CD8-positive, alpha-beta T cell (primary cell): ENCODE measurements at places on chromosomes 1 and 21.

- no peak for DNase-seq
These were observed 93.1 kb downstream of the MACF1 start for GRCh38 chr1:39297551-39297950.

GRCh38 chr1:64121766-64122385 is 81.5 kb upstream of the UBE2U start:
- no peak for DNase-seq

GRCh38 chr1:29673228-29673500 is 436.8 kb downstream of the PTPRU start:
- no peak for DNase-seq

DNA sequence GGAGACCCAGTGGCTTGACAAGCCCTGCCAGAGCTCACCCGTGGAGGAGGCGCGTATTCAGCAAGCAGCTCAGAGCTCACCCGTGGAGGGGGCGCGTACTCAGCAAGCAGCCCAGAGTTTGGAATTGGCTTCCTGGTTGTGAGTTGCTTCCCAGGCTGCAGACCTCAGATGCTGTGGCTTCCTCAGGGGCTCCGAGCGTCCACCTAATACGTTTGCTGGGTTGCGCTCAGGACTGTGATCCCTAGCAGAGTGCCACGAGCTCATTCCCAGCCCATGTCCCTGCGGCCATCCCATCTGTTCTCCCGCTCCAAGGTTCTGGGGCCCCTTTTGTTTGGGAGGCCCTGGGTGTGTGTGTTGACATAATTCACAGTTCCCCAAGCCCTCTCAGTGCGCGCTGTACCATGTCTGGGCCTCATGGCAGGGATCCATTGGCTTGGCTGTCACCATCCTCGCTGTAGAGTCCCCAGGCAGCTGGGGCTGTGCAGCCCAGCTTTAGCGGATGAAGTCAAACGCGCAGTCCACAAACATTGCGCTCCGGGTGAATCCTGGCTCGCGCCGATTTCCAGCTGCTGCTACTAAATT is 3.6 kb downstream of the AJAP1 start:
- DNase-seq, result no peak

GRCh38 chr21:41877901-41878830 is 978 bp downstream of the PRDM15 start:
- peak; percentile 24 for DNase-seq

DNA sequence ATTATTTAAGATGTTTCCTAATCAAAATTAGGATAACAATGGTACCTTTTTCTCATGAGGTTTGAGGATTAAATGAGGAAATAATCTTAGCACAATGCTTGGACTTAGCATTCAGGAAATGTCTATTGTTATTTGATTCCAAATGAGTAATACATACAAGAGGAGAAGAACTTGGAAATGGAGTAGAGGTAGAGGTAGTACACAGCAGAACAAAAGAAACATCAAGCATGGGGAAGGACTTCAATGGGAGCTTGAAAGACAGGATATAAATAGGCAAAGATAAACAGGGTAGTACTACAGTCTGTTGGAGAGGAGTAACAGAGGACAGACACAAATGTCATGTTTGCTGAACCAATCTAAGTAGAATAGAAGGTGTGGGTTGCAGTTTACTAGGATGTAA is 59.5 kb upstream of the RGS2 start:
- DNase-seq, result no peak

DNA sequence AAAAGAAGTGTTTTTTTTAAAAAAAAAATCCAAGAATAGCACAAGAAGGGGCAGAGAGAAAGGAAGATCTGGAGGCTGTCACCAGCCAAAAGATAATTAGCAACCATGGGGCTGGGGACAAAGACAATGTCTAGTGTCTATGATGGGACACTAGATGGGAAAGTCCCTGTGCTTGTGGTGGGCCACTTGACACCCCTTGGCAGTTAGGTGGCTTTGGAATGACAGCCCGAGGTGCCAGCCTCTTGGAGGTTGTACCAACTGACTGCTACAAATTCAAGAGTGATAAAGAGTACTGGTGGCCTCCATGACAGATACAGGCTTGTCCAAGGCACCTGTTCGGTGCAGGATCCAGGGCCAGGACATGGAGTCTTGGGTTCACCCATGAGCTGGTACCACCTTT is 21.6 kb downstream of the ATP2B4 start:
- peak; percentile 67 for DNase-seq

GRCh38 chr1:52348704-52349300 is 17.2 kb downstream of the CC2D1B start:
- no peak for DNase-seq

DNA sequence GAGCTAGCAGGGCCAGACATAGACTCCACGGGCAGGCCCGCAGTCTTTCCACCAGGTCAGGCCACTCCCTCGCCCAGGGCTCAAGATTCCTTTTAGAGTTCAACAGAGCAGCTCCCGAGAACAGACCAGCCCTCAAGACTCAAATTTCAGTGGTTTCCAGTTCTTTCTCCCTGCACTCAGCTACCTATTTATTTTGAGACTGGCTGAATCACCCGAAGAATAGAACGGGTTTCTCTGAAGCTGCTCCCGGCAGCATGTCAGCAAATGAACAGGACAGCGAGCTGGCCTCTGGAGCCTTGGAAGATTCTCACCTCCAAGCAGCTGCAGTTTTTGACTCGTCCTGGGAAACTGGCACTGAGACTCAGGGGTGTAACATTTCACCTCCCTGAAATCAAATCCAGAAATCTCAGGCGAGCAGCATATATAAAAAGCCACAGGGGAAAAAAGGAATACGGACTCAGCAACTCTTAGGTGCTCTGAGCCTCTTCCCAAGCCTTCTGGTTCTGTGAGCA is 177.9 kb downstream of the CLIC6 start:
- DNase-seq, result no peak

- no peak for DNase-seq
These were observed 222.0 kb downstream of the TRABD2B start for GRCh38 chr1:47774986-47775834.

- DNase-seq, result peak; percentile 63
These were observed 4.1 kb upstream of the PTPN7 start for GRCh38 chr1:202164271-202165037.

- no peak for DNase-seq
These were observed 250.2 kb upstream of the C1orf174 start for GRCh38 chr1:4150262-4150661.

- no peak for DNase-seq
These were observed 838.2 kb upstream of the RGS18 start for GRCh38 chr1:191320062-191320461.

DNA sequence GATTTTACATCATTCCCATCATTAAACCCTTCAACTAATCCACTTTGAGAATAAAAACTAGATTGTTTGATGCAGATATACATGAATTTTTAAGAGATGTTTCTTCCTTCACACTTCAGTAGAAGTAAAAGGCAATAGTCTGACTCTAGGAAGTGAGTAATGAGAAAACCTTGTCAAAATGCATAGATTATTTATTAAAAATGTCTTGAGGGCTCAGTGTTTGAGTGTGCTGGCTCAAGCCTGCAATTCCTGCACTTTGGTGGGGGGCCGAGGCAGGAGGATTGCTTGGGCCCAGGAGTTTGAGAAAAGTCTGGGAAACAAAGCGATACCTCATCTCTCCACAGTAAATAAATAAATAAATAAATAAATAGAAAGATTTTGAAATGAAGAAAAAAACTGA is 177.1 kb downstream of the NEGR1 start:
- DNase-seq, result no peak

- DNase-seq, result no peak
These were observed 17.5 kb downstream of the PTGS2 start for GRCh38 chr1:186662752-186663151.

DNA sequence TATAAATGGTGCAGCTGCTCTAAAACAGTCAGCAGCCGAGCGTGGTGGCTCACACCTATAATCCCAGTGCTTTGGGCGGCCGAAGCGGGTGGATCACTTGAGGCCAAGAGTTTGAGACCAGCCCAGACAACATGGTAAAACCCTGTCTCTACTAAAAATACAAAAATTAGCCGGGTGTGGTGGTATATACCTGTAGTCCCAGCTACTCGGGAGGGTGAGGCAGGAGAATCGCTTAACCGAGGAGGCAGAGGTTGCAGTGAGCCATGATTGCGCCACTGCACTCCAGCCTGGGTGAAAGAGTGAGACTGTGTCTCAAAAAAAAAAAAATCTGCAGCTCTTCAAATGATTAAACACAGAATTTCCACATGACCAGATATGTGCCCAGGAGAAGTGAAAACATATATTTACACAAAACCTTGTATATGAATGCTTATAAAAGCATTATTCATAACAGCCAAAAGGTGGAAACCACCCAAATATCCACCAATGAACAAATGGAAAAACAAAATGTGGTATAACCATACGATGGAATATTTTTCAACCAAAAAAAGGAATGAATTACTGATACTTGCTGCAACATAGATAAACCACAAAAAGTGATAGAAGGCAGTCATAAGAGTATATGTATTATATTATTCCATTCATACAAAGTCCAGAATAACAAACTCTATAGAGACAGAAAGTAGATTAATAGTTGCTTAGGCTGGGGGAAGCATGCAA is 14.1 kb downstream of the EPS15 start:
- DNase-seq, result no peak

DNA sequence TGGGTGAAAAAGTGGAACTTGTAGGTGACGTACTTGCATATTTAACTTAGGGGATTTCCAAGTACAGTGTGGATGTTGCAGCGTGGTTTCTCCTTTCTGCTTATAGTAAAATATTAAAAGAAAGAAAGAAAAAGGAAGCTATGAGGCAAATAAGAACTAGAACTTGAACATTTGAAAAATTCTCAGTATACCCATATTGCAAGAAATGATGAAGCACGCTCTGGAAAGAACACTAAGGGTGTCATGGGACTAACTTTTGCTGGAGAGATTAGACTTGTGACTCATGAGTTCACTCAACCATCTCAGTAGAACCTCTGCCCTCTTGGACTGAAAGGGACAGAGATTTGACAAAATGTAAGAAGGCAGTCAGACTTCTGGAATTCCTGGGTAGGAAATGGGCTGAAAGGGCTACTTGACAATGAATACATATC is 704.5 kb upstream of the ADGRL4 start:
- DNase-seq, result no peak

DNA sequence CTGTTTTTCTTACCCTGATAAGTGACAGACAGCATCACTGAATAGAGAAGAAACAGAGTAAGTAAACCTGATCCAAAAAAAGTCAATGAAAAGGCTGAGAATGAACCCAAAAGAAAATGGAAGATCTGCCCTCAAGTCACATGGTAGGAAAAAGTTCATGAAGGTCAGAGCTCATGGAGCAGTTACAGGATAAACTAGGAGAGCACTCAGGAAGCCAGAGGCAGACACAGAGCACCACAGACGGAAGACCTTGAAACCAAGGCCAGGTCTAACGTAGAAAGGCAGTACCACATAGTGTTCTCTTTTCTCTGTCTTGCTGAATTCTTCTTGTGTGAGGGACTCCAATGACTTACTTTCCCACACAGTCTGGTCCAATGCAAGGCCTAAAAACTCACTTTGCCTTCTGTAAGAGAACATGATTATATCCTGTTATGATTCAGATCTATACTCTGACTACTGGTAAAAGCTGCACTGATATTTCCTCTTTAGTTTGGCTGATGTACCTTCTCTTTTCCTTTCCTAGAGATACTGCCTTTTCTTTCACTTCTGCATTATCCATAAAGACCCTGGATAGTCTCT is 40.8 kb downstream of the RTCA start:
- DNase-seq, result no peak
